ENCODE measurements at places on chromosomes 16 and 17. TPM values are rescaled to one million over a fixed set of nuclear protein-coding genes. Genes with fewer than 3 reads are reported as not detected.
A peak's percentile ranks its signal among the peaks of the same experiment; 100 is the strongest.

DNA sequence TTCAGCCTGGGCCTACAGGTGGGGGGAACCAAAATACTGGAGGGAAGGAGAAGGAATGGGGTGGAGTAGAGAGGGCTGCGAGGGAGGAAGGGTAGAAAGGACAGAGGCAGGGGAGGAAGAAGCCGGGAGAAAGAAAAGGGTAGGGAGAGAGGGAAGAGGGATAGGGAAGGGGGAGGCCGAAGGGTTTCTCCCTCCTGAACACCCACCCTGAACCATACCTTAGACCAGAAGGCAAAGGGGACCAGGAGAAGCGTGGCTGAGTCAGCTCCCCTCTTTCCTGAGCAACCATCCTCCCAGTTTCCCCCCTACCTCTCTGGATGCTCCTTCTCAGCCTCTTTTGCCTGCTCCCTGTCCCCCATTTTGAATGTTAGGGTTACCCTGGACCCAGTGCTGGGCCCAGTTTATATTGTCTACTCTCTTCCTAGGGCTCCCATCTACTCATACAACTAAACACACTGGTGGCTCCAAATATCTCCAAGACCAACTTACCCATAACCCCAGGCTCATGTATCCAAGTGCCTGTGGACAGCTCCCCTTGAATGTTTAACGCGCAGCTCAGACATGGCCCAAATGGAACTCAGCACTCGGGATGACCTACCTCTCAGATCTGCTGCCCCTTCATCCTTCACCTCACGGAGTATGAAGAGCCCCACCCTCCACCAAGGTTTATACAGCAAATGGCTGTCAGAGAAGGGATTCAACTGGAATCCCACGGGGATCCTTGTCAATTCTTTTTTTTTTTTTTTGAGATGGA, 7.8 kb downstream of the TSPOAP1 start:
- DNase-seq, result no peak

Gene MMP25
- total RNA-seq, result 0.27 TPM

- DNase-seq, result no peak
These were observed 291.2 kb downstream of the CDH11 start for GRCh38 chr16:64830653-64831052.

GRCh38 chr17:57442914-57443571, 186.7 kb downstream of the MSI2 start:
- peak; percentile 84 for DNase-seq

Gene RNF222
- total RNA-seq, result 0.27 TPM

DNA sequence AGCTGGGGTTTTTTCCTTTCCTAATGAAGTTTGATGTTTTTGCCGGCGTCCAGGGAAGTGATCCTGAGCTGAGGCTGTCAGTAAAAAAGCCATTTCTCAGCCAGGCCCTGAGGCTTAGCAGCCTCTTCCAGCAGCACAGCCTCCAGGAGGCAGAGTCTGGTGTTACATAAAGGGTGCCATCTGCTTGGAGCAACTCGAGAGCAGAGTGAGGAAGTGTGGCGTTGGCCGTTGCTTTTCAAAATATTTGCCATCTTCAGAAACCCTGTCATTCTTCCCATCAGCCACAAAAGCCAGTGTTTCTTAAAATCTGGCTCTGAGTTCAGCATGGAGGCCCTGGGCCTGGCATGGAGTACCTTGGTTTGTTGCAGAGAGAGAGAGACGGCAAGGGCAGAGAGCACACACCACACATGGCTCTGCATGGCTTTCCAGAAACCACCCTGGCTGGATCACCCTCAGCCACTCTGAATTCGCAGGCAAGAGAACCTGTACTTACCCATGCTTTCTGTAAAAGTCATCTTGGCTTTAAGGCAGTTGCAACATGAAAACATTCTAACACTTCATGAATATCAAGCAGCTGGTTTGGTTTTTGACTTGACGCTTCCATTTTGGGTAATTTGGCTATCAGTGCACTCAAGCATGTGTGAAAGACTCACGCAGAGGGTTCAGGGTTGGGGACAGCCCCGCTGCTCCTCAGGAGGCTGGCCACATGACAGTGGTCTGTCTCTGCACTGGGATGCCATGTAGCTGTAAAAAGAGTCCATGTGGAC, 21.0 kb downstream of the PMM2 start:
- no peak for DNase-seq

Gene AMFR
- 197 TPM for total RNA-seq

DNA sequence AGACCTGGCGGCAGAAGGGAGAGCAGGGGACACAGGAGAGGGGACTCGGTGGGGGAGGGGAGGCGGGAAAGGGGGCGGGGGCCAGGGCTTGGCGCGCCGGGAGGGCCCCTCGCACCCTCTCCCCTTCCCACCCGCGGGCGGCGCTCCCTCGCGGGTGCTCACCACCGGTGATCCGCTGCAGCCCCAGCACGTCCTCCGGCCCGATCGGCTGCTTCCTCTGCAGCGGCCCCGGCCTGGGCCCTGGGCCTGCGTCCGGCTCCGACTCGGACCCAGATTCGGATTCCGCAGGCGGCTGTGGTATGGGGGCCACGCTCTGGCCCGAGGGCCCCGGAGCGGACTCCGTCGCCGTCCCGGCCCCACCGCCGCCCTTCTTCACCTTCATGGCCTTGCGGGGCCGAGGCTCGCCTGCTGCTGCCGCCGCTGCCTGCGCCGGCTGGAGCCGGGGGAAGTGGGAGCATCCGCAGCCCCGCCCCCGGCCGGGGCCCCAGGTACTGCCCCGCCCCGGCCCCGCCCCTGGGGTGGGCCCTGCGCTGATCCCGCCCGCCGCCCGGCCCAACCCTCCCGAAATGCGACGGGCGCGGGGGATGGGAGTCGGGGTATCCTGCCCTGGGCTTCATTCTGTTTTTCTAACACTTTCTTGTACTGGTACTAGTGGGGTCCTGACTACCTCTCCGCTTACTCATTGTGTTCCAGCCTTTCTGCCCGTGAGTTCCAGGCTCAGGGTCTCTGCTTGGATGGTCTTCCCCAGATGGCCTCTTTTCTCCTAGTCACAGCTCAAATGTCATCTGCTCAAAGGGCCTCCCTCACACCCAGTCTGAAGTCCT, at the start of gene UNC119:
UNC119 (minus strand) TSS at position 449 of the 824 bp plus-strand sequence; CDS start at position 382, 67 bp downstream.
- DNase-seq, result peak; percentile 72

DNA sequence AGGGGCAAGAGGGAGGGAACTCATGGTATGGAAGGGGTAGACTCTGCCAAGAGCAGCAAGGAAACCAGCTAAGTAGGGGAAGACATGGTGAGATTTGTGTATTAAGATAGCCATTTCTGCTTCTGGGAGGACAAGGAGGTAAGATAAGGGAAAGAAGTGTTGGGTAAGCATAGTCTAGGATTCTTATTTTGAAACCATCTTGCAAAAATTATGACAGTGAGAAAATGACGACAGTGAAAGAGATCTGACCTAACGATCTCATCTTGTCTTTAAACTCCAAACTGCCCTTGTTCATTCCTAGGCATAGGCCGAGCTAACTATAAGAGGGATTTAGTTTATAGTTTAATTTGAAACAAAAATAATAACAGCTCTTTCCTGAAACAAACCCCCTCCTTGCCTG, 5.6 kb upstream of the RBL2 start:
- DNase-seq, result no peak

DNA sequence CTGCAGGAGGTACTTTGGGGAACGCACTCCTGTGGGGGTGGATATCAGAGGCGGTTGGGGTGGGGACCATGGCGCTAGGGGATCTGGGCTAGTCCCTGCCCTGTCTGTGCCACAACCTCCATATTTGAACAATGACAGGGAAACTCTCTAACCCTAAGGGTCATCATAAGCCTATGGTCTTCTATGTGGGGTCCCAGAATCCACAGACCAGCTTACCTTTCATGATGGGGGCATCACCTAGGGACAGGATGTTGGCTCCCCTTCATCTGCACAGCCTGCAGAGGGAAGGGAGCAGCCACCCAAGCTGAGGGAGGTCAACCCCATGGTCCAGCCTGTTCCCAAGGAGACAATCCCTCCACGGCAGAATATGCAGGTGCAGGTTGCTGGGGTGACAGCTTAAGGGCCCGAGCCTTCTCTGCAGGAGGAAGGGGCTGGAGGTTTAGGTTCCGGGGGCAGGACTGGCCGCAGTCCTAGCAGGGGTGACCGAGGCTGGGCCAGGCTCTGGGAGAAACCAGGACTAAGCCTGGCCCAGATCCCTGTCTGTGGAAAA, 1.7 kb downstream of the ORAI3 start:
- DNase-seq, result no peak

- peak; percentile 25 for DNase-seq
These were observed at the start of gene KCNJ12 for GRCh38 chr17:21376081-21376758. Gene KCNJ12, plus strand, starts transcription at chr17:21376357. Its CDS starts 38,986 bp downstream, at chr17:21415343.

Gene AKTIP
- total RNA-seq, result 6.2 TPM

Gene PNMT
- total RNA-seq, result 3.8 TPM

DNA sequence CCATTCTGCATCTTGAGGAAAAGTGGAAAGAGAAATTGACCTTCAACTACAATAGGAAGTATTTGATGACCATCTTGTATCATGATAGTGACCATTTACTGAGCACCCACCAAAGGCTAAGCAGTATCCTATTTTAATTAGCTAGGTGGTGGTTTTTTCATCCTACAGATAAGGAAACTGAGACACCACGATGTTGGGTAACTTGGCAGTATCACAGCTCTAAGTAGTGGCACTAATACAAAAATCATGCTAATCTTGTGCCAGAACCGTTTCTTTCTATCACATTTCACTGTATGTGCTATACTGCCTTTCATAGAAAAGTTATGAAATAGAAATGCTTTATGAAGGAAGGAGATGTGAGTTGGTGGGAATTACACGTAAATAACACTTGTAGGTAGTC, 2.3 kb downstream of the EVI2B start:
- no peak for DNase-seq

- DNase-seq, result no peak
These were observed 32.8 kb downstream of the FBXO31 start for GRCh38 chr16:87350681-87351319.

GRCh38 chr17:45847747-45848146, 3.1 kb downstream of the SPPL2C start:
- no peak for DNase-seq

DNA sequence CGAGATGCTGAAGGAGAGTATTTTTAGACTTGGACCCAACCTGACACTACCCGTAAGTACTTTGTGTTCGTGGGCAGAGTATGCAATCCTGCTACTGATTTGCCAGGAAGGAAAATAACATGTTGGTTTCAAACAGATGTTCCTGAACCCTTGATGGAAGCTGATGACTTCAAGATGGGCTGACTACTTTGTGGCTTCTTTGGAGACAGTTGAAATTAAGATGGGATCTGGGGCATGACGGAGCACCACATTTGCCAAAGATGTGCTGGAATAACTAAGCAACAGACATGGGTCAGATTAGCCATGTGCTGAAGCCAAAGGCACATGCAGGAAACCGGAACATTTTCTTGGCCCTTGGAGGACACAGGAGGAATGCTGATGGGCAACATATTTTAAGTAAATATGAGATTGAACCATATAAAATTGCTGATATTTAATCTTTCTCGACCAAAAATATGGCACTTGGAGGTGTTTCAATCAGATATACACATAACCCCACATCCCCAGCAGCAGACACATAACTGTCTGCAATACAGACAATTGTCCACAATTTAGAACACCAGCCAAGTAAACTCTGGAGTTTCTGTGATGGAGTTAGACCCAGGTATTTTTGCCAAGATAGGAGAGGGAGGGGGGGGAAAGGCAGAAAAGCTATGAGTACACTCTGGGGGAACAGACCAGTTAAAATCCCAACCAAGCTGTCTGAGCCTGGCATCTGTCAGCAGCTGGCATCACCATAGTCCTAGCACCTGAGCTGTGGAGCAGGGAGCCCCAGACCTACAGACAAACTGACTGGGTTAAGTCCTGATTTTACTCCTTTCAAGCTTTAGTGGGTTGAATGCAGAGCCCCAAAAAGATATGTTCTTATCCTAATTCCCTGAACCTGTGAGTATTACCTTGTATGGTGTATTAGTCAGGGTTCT, 329.4 kb upstream of the CDH5 start:
- no peak for DNase-seq

Gene HASPIN
- total RNA-seq, result 1.9 TPM

GRCh38 chr17:69743091-69743490, 328.6 kb downstream of the MAP2K6 start:
- no peak for DNase-seq

Gene SLFN11
- 45.8 TPM for total RNA-seq

DNA sequence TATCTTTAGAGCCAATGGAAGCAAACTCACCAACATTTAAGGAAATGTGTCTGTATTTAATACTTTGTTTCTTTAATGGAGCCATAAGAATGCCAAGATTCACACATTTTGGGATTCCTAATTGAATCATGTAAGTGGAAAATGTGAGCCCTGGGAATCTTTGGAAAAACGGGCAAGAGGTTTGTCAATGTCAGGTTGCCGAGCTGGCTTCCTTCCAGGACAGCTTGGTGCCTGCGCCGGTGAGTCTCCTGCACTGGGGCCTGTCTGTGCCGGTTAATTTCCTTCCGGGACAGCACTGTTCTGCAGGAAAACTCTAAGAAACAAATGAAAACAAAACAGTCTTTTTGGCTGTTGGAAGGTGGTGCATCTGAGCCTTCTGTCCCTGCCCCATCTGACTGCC, 210.6 kb downstream of the HAPSTR1 start:
- DNase-seq, result no peak

GRCh38 chr16:57728336-57729181, 7.0 kb upstream of the KATNB1 start:
- DNase-seq, result no peak

- DNase-seq, result peak; percentile 87
These were observed 13.4 kb upstream of the ATP5MC1 start for GRCh38 chr17:48878920-48879898.

Gene IL17C
- under 0.01 TPM for total RNA-seq

DNA sequence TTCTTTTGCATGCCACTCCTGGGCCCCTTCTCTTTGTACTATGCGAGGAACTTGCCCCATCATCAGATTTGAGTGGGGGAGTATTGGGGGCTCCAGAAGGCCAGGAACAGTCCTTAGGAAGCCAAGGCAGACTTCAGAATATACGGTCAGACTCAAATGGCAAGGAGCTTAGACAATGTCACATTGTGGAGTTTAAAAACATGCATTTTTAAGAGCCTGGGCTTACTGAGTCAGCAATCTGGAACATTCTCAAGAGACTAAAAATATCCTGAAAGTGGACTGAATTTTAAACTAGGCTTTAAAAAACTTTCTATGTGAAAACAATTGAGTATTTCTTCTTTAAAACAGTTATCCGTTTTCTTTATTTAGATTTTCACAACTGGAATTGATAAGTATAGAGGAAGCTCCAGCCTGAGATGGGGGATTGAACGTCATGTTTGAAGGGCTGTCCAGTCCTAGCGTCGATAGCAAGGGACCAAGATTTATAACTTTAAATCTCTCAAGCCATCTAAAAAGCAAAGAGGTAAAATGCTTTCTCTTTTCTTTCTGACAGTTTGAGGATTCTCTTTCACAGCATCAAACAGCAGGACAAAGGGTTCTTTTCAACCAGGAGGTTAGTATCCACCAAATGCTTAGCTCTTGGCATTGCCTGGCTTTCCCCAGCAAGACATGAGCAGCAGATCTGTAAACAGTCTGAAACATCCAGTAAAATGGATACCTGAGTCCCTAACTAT, 45.8 kb upstream of the CDRT4 start:
- DNase-seq, result no peak

DNA sequence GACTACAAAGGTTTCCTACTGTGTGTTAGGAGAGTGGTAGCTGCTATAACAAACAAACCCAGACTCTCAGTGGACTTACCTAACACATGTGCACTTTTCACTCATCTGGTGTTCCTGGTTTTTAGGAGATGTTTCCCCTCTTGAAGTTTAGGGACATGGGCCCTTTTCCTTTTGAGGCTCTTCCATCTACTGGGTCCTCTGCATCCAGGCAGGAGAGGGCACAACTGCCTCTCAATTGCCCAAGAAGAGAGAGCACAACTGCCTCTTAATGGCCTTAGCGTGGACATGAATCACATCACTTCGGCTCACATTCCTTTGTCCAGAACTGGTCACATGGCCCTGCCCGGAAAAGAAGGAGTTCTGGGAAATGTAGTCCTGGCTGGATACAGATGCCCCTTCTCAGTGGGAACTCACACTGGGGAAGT, 9.8 kb upstream of the TNRC6C start:
- no peak for DNase-seq
